Astrocyte (in vitro differentiated cells and primary cell): ENCODE measurements at places on chromosomes 3 and 15. TPM values are rescaled to one million over a fixed set of nuclear protein-coding genes. Genes with fewer than 3 reads are reported as not detected.

GRCh38 chr3:11522398-11522715 is 121.4 kb downstream of the VGLL4 start:
- no peak for DNase-seq

- DNase-seq = no peak
These were observed 506.1 kb upstream of the PROK2 start for GRCh38 chr3:72290859-72291638.

DNA sequence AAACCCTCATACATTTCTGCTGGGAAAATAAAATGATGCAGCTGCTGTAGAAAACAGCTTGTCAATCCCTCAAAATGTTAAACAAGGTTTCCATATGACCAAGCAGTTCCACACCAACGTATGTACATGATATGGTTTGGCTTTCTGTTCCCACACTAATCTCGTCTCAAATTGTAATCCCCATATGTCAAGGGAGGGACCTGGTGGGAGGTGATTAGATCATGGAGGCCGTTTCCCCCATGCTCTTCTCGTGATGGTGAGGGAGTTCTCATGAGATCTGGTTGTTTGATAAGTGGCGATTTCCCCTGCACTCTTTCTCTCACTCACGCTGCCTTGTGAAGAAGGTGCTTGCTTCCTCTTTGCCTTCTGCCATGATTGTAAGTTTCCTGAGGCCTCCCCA is 100.6 kb upstream of the SLC24A5 start:
- DNase-seq = no peak

GRCh38 chr15:101023501-101024072 is 104.4 kb downstream of the LRRK1 start:
- DNase-seq = no peak

DNA sequence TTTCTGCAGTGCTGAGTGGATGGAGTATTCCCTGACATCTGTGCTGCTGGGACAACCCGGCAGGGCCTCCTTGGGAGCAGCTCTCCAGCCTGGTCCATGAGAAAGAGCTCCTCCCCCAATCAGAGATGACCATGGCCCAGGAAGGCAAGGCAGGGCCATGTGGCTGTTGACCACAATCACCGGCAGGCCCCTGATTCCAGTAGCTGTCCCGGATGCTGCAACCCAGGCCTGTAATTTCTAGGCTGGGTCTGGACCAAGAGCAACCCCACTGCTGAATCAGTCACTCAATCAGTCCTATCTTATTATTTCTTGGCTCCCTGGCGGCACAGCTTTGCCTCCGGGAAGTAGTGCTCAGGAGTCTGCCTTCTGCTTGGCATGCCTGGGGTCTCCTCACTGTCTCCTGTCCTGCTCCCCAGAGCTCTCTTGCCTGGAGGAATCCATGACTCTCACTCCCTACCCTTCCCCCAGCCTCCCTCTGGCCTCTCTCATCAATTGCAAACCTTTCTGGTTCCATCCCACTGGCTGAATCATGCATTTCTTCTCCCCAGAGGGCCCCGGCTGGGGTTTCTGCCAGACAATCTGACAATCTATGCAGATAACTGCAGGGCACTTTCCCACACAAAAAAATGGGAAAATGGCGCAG is 32.6 kb upstream of the ITGA11 start:
- peak; percentile 56 for DNase-seq

The PLS1 gene
- 6.0 and 7.8 TPM in 2 replicates for total RNA-seq

The CYP1A2 gene
- not detected in 2 replicates for total RNA-seq

DNA sequence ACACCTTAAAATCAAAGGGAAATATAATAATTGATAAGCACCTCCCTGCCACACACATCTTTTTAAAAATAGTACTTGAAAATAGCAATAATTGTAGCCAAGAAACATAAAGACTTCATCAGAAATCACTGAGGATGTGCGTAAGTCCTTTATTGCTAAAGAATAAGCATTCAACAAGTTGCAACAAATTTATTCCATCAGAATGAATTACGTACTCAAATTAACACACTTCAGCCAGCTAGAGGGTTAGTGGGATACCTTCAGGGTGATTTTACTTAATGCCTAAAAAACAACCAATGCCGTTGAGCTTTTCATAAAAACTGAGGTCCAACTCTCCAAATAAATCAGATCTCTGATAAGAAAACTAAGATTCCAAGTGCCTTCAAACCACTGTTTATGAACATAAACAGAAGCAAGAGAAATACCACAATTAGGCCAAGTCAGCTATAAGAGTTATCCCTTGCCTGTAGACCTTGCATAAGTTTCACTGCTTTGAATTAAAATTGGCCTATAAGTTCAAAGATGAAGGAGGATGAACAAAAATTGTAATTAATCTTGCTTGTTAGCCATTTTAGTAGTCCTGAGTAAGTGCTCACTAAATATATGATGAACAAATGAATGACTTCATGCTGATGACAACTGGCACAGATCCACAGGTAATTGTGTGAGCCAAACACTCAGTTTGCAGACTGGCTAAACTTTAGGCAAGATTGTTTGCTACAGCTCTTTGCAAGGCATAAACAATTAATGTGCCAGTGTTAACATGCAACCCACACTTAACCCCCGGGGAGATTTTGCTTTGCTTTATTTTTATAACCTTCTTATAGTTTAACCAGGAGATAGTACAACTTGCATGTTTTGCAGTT is 375.1 kb upstream of the THBS1 start:
- no peak for DNase-seq
